Left ventricle myocardium inferior (tissue), 1 donor: ENCODE measurements at places on chromosomes 13 and 19.

- H3K27me3 ChIP-seq = no peaks in the 10 kb centered on the region
- no peaks in the 10 kb centered on the region for H3K36me3 ChIP-seq
- DNase-seq = no peak
- H3K4me1 ChIP-seq = peaks cover 39% of the 10 kb centered on the region
- peak overlapping the region; percentile 44 for H3K4me3 ChIP-seq
Measured at GRCh38 chr19:6087074-6087571, 23.2 kb downstream of the RFX2 start.

DNA sequence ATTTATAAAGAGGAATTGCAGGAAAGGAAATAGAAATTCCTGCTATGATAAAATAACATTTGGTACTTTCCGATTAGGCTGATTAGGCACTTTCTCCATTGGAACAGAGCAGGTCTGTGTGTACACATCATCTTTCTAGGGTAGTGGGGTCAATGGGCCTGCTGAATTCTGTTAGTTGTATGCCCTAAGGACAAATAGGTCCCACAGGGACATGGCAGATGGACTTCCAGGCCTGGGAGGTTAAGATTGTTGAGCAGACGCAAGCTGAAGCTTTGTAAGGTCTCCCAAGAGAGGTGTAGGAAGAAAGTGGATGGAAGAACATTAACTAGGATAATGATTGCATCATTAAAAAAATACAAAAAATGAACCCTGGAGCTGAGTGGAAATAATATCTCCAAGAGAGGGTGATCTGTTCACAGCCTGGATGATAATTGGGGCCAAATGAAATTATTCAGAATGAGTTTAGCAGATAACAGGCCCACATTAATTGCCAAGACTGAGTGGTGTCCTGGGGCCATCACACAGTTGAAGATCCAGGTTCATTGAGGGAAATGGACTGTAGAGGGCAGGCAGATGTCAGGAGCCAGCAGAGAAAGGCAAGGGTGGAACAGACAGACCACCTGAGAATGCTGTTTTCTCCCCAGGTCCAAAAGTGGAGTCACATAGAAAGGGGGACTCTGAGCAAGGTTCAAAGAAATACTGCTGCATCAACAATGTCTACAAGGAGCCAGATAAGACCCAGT is 215.1 kb downstream of the DNAJC15 start:
- H3K36me3 ChIP-seq = no peaks in the 10 kb centered on the region
- H3K4me3 ChIP-seq = no peak overlapping the region
- peaks cover 4% of the 10 kb centered on the region for H3K4me1 ChIP-seq
- DNase-seq = no peak

GRCh38 chr13:95499811-95500712 is 52.5 kb upstream of the CLDN10 start:
- no peaks in the 10 kb centered on the region for H3K36me3 ChIP-seq
- H3K27ac ChIP-seq = no peak overlapping the region
- H3K4me3 ChIP-seq = no peak overlapping the region
- no peak for DNase-seq
- H3K4me1 ChIP-seq = peaks cover 17% of the 10 kb centered on the region
- H3K27me3 ChIP-seq = no peaks in the 10 kb centered on the region

- H3K4me3 ChIP-seq = no peak overlapping the region
- H3K36me3 ChIP-seq = peaks cover 20% of the 10 kb centered on the region
- H3K27me3 ChIP-seq = no peaks in the 10 kb centered on the region
Measured at GRCh38 chr13:99383946-99384345, 76.7 kb upstream of the GPR183 start.

GRCh38 chr13:24606486-24607170 is 73.6 kb upstream of the ATP12A start:
- H3K36me3 ChIP-seq = no peaks in the 10 kb centered on the region
- no peak overlapping the region for H3K4me3 ChIP-seq
- DNase-seq = no peak
- H3K27me3 ChIP-seq = no peaks in the 10 kb centered on the region
- H3K27ac ChIP-seq = no peak overlapping the region
- H3K4me1 ChIP-seq = no peaks in the 10 kb centered on the region

DNA sequence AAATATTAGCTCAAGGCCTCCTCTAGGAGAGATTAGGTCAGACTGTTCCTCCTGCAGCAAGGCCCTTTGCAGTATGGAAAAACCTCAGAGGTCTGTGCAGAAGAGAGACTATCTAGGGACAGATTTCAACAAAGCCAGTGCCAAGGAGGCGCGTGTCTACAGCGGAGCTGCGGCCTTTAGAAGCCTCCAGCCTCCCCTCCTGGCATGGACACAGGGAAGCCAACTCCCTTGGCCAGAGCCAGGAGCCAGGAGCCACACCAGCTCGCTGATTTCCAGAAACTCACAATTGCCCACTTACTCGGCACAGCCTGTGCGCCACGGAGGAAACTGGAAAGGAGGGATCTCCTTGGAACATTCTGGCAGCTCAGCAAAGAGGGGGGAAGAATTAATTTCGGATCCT is 63.4 kb downstream of the INSR start:
- H3K4me3 ChIP-seq = no peak overlapping the region
- DNase-seq = peak; percentile 73
- peak overlapping the region; percentile 72 for H3K27ac ChIP-seq
- no peaks in the 10 kb centered on the region for H3K36me3 ChIP-seq
- peaks cover 75% of the 10 kb centered on the region for H3K4me1 ChIP-seq

DNA sequence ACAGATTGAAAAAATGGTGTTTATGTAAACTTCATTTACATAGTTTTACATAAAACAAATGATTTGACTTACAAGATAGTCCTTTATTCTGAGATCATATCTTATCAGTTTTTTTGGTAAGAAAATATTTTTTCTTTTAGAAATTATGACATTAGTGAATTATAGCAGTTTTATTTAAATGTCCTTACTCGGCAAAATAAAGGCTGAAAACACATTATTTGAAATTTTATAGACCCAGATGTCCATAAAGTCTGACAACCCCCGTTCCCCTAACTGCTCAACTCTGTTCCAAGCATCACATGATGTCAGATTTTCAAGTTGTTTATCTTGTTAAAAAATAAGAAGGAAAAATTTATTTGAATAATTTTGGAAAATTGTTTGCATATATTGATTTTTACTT is 46.7 kb upstream of the RFC3 start:
- H3K27ac ChIP-seq = no peak overlapping the region
- DNase-seq = no peak
- H3K4me1 ChIP-seq = peaks cover 20% of the 10 kb centered on the region
- no peak overlapping the region for H3K4me3 ChIP-seq
- H3K36me3 ChIP-seq = no peaks in the 10 kb centered on the region
